Metanephros (tissue), 2 donors: ENCODE measurements at places on chromosomes 5 and 9. TPM values are rescaled to one million over a fixed set of nuclear protein-coding genes. Genes with fewer than 3 reads are reported as not detected.

Gene TTC16
- 0.18 TPM for total RNA-seq

Gene PCDHA2
- total RNA-seq = 0.47 TPM

Gene SELENOP
- total RNA-seq = 366 TPM

Gene CYLC2
- total RNA-seq = not detected

Gene RNF208
- 4.1 TPM for total RNA-seq

Gene EPB41L4B
- total RNA-seq = 10.5 TPM

Gene TICAM2
- total RNA-seq = 2.9 TPM
